NCI-H1092 treated with DMSO at 0.1 percent for 48 hours (cell line): ENCODE measurements at places on chromosomes 7 and 10.
A peak's percentile ranks its signal among the peaks of the same experiment; 100 is the strongest.

- DNase-seq = no peak
Observed at GRCh38 chr10:71064413-71065118, 147.8 kb upstream of the UNC5B start.

- no peak for DNase-seq
Observed at GRCh38 chr10:60003651-60004523, 97.5 kb upstream of the CCDC6 start.

DNA sequence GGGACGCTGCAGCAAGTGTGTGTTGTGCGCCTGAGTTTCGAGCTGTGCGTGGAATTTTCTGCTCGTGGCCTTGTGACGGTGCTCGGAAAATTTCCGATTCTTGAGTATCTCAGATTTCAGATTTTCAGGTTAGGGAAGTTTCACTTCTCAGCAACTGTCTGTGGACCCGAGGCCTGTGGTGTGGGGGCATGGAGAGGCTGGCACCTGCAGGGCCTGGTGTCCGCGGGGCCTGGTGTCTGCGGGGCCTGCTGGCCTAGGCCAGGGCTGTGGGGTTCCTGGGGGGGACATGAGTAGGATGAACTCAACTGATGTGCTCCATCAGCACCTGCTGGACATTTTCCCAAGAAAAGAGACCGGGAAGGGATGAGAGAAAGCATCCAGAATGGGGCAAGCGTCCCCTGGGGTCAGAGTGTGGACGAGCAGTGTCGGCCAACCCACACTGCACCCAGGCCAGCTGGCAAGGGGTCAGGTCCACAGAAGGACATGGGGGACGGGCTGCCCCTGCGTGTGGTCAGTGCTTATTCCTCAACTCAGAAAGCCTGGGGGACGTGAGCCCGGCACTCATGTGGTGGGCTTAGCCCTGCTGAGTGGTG, 31.3 kb upstream of the SHH start:
- DNase-seq = no peak

- no peak for DNase-seq
Observed at GRCh38 chr7:123692471-123692877, 36.8 kb downstream of the LMOD2 start.

DNA sequence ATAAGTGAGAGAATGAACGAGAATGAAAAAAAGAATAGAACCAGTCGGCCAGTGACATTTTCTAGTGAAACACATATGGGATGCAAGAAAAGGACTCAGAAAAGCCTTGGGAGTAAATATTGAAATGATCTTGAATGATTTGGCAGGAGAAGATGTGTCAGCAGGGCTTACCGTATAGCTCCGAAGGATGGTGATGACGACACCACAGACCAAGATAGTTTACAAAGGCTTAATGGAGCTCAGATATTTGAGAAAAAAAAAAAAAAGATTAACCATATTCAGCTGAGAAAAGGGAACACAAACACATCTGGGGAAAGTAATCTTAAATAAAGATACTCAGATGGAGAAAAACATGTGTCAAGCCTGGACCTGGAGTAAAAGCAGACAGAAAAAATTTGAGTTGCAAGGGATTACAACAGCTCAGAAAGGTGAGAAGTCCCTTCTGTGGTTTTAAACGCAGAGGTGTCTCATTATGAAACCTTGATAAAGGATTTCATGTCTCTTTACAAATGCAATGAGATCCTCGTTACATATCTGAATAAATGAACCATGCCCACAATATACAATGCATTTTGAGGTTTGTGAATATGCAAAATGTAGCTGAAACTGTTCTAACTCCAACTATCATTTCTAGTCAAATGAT, 36.0 kb downstream of the DNAJB9 start:
- no peak for DNase-seq

DNA sequence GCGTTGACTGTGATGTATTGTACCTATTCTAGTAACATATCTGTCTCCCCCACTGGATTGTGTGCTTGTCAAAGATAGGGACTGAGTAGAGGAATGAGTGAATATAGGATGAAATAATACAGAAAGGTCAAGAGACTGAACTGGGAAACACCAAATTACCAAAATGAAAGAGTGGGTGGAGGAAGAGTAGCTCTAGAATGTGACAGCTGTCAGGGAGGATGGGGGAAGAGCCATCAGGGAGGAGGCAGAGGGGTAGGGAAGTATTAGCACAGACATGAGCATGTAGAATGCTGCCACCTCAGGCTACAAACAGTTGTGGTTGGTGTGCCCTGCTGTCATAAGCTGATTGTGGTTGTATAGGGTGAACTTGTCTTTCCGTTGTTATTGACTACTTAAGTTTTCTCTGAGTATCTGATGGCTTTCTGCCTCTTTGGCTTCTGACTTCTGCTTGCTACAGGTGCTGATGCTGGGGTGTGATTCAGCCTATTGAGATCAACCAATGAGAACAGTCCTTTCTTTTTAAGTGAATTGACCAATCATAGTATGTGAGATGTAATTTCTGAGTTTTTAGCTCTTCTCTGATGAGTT, 5.6 kb downstream of the CCSER2 start:
- DNase-seq = no peak

DNA sequence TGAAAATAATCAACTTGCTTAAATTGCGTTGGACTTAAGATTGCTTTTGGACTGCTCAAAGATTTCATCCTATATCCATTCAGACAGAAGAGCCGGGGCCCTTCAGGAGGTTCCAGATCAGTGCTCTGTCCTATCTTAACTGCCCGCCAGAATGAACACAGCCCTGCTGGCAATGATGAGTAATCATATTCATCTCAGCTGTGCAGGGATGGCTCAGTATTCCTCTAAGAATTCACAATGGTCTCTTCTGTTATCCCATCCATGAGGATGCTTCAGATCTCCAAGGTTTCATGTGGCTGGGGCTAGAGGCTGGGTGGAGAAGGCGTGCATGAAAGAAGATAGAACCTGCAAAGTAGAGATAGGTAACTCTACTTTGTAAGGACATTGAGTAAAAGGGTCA, 80.0 kb upstream of the NPVF start:
- no peak for DNase-seq

DNA sequence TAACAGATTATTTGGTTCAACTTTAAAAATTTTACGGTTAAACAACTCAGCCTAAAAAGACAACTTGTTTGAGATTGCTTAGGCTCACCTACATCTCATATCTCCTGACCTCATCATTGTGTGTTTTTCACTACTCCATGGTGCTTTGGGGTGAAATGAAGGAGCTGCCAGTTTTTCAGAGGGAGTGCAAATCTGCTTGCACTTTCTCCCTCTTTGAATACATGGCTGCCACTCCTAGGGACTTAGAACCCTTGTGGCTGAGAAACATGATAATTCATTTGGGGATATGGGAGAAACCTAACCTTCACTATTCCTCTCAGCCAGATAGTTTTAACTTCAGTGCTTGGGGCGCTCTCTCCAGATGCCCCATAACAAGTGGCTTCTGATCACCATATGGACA, 2.7 kb downstream of the CCSER2 start:
- DNase-seq = no peak

DNA sequence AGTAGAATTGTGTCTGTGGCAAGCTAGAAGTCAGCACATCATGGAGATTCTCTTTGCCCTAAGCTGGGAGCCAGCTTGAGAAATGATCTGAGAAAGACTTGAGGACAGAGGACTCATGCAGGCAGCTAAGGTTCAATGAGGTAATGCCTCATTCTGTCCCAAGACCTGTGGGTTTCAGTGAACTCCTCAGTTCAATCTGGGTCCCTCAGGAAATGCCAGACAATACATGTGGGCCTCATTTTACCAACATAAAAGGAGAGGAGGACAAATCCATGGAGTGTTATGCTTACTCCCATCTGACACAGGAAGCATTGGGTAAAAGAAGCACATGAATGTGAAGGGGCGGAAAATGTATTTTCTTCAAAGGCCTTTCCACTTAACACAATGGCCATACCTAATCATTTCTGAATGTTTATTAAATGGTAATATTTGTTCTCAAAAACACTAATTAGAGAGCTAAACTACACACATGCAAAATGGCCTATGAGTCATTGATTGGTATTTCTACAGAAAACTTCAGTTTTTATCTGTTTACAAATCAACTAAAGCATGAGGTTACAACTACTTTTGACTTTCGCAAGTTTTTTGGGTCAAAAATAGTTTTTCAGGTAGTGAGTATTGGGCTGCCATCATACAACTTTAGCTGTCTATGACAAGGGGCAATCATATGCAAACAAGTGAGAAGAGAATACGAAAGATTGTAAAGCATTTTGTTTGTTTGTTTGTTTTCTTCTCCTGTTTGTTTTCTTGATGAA, 205.3 kb downstream of the CHRM2 start:
- DNase-seq = no peak

DNA sequence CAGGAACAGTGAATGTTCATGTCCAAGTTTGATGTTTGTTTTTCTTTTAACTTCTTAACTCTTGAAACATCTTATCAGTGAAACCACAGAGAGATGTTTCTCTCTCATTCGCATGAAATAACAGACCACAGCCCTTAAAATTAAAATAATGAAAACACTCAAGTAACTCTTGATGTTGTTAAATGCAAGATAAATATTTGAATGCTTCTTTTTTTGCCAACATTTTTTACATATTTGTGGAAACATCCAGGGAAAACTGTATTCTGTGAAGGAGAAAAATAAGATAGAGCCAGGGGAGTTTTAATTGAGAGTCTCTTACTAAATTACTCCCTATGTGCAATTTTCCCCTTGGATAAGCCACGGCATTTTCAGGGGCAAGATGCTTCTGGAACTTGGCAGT, 361.8 kb upstream of the MGMT start:
- DNase-seq = no peak

DNA sequence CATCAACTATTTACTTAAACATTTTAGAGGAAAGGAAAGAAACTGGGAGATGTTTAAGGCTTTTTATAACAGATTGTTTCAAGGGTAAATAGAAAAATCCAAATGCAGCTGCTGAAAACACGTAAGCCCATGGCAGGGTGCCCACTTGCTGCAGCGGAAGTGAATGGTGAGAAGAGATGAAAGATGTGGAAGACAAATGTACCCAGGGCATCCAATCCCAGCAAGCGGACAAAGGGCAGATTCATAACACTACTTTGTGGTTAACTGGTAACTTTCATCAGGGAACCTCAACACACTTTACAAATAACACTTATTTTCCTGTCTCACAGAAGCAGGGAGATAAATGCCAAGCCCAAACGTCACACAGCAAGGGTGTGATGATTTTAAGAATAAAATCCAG, 358.4 kb downstream of the KCNMA1 start:
- DNase-seq = peak; percentile 14

GRCh38 chr7:43625453-43625852, 42.5 kb downstream of the STK17A start:
- no peak for DNase-seq

- DNase-seq = no peak
Observed at GRCh38 chr7:16669581-16669980, 23.6 kb downstream of the BZW2 start.

- peak; percentile 18 for DNase-seq
Observed at GRCh38 chr10:101481256-101481655, 106.8 kb downstream of the POLL start.

DNA sequence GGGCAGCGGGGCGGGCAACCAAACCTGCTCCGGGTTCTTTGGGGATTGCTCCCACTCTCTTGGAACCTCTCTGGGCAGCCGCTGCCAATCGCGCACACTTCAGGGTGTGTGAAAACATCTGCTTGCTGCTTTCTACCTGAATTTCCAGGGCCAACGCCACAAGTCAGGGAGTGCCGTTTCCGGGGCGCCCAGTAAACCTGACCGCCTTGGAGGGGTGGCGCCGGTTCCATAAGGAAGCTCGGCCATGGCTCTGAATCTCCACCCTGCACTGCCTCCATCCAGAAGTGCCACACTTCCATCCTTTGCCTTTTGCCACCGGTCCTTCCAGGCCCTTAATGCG, 679 bp upstream of the AFAP1L2 start:
- DNase-seq = no peak

DNA sequence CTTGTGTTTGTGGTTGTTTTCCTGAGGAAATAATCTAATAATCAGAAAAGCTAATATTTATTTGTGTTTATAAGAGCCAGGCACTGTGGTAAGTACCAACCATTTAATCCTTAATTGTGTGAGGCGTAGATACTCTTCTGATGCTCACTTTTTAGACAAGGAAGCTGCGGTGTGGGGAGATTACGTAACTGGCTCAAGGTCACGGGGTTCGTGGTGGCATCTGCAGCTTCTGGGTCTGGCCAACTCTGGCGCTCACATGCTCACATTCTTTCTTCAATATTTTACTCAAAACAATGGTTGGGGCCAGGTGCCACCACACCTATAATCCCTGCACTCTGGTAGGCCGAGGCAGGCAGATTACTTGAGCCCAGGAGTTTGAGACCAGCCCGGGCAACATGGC, 77.6 kb downstream of the RALA start:
- no peak for DNase-seq
